ENCODE measurements at places on chromosomes 6 and 20.
A peak's percentile ranks its signal among the peaks of the same experiment; 100 is the strongest.

- no peak for DNase-seq
These were observed 105.6 kb downstream of the PREX1 start for GRCh38 chr20:48722002-48722731.

GRCh38 chr6:84979541-84979940 lies 215.1 kb upstream of the TBX18 start:
- DNase-seq, result peak; percentile 35

DNA sequence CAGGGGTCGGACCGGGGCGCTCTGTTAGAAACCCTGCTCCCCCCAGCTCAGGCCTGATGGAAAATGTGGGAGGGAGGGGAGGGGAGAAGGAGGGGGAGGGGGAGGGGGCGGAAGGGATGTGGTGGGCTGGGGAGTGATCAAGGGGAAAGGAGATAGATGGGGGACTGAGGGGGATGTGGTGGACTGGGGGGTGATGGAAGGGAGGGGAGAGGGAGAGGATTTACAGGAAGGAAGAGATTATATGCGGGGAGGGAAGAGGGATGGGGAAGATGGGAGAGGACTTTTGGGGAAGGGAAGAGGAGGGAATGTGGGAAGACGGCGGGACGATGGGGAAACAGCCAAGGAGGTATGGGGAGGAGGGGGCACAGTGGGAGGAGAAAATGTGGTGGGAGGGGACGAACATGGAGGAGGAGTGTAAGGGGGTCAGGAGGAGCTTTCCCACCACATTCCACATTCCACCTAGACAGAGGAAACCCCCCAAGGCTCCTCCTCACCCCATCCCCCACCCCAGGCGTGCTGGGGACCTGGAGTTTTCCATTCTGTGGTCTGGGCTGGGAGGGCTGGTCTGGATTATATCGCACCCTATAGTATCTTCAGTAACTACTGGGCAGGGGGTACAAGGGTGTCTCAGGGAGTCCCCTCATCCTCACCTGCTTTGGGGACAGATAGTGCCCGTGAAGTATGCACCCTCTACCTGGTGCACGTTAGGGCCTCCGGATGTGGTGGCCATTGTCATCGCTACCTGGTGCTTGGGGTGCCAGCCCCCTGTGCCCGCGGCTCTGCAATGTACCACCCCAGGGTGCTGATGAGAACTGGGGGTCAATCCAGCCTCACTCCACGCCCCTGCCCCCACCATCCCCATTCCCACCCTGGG lies 578 bp upstream of the PTGIS start:
- peak; percentile 21 for DNase-seq

GRCh38 chr6:108914235-108915022 lies 66.2 kb downstream of the ARMC2 start:
- DNase-seq, result no peak

DNA sequence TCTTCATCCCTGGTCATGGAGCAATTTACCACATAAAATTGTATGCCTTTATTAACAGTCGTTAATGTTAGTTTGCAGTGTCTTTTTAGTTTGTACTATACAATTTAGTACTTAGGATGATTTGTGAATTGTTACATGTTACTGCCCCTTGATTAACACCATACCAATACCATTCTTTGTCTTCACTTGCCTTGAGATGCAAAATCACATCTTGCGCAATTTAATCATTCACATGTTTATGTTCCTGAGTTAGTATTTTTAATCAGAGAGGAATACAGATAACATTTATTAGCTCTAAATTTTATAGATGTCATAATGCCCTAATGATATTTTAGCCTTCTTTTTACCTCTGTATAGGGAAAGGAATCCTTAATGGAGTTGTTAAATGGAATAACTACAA lies 114.1 kb downstream of the SCAF8 start:
- DNase-seq, result no peak

- peak; percentile 4 for DNase-seq
These were observed 54.9 kb upstream of the AIG1 start for GRCh38 chr6:143005816-143006215.

- DNase-seq, result peak; percentile 65
These were observed 19.7 kb downstream of the HLA-DOB start for GRCh38 chr6:32796848-32797776.

DNA sequence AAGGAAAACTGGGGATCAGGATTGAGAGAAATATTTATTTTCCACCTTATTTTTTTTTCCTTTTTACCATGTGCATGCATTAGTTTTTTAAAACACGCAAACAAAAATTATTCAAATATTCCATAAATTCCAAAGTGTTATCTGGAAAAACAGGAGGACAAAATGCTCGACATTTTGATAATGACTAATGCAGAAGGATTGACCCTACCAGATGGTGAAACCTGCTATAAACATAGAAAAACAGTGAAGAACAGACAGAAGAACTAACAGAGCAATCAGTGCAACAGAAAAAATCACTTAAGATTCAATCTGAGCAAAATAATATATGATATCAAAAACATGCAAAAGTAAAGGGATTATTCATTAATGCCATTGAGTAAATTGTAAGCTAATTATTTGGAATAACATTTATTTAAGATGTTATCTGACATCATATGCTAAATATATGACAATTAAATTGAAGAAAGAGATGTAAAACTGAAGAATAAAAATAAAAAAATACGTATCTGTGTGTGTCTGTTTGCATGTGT lies 218.4 kb downstream of the LMBRD1 start:
- DNase-seq, result peak; percentile 26

DNA sequence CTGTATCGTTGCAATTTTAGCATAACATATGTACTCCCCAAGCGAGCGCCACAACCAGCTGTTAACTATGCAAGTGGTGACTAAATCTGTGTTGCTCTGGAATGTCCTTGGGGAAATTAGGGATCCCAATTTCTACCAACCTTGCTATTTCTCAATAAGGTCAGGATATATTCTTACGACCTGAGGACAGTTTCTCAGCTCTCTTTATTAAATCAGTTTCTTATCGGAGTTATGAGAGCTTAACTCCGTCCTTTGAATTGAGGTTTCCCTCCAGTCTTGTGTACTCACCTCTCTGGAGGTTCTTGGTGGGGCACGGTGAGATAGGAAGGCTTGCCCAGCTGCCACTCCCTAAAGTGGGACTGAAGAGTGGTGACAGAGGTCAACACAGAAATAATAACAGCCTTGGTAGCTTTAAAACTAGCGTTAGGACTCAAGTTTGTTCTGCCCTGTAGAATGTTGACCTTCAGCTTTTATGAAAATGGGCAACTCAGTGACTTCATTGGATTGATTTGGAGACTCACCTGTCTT lies 694 bp downstream of the MRPS18B start:
- peak; percentile 11 for DNase-seq

GRCh38 chr6:23754197-23754596 lies 371.8 kb upstream of the NRSN1 start:
- DNase-seq, result peak; percentile 2

GRCh38 chr20:1381753-1382591 lies 10.9 kb downstream of the FKBP1A start:
- DNase-seq, result no peak

GRCh38 chr20:23612396-23612795 lies 6.7 kb upstream of the CST9 start:
- DNase-seq, result no peak

- DNase-seq, result no peak
These were observed 31.3 kb upstream of the AAR2 start for GRCh38 chr20:36205026-36205425.

DNA sequence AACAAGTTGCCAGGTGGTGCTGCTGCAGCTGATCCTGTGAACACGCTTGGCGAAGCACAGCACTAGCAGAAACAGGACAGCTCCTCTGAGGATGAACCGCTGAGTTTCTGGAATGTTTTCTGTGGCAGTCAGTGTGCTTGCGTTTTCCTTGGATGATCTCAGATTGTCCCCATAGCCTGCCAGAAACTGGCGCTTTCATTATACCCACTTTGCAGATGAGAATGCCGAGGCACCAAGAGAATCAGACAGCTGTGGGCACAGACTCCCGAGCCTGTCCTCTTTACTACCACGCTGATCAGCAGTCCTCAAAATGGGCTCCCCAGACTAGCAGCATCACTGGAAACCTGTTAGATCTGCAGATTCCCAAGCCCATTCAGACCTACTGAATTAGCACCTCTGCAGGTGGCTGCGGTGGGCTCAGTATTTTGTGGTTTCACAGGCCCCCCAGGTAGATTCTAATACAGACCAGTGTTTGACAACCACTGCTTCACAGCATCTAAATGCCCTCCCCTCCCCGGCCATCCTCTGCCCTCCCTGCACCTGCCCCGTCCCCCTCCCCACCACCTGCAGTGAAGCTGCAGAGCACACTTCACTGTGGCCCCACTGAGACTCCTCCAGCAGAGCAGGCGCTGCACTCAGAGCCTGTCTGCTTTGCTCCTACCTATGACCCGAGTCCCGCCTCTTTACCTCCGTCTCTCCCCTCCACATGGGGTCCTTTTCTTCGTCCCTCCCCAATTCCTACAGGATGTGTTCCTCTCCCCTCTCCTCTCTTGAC lies 29.6 kb downstream of the SPATA2 start:
- no peak for DNase-seq

- DNase-seq, result no peak
These were observed 1.0 kb downstream of the CLIC5 start for GRCh38 chr6:46014511-46015118.

DNA sequence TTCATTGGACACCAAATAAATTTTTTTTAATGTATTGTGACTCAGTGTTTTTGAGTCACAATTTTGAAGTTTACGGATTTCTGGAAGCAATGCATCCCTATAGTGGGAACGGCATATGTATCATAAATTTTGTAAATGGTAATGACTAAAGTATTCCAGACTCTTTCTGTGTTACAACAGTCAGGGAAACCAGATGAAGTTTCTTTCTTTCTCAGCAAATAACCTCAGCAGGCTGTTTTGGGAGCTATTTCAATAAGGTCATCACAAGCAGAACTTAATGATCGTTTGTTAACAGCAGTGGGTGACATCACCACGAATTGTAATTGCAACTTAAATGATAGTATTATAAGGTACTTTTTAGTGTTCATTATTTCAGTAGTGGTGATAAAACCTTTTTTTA lies 52.0 kb downstream of the HIVEP1 start:
- DNase-seq, result peak; percentile 77

DNA sequence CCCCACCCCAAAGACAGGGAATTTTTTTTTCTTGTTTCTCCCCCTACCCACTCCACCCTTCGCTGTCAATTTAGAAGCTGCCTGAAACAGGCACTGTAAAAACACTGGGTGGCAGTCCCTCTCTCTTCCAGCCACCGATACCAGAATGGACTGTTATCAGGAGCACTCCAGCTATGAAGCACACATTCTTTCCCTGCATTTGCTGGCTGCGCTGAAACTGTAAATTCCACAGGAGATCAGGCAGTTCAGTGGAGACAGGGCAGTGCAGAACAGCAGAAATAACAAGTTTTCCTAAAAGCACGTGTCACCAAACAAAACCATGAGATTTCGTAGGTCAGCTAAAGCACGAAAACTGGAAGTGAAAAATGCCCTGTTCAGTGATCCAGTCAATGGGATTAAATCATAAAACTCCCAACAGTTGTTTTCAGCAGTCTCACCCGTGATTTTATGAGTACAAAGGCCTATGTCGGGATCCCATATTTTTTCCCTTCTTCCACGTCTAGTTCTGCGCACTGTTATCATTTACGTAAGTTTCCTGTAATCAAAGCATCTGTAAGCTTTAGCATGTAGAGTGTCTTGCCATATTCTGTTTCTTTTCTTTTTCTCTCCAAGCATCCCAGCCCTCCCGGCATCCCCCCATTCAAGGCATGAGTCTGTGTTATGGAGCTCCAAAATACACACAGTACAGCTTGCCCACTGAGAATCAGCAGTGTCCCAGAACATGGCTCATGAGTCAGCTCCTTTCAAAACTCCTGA lies 359.9 kb upstream of the EPHA7 start:
- DNase-seq, result peak; percentile 45

DNA sequence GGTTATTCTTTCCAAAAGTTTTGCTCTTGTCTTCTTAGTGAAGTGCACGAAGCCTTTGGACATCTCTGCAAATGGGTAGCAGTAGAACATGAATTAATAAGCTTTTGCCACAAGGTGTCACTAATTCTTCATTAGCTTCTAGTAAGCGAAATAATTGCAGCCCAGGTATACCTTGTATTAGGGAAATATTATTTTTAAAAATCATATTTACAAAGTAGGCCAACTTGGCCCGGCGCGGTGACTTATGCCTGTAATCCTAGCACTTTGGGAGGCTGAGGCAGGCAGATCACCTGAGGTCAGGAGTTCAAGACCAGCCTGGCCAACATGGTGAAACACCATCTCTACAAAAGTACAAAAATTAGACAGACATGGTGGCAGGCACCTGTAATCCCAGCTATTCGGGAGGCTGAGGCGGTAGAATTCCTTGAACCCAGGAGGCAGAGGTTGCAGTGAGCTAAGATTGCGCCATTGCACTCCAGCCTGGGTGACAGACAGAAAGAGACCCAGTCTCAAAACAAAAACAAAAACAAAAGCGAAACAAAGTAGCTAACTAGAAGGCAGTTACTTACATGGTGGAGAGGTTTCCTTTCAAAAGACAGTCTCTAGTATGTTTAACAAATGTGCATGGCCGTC lies 8.8 kb upstream of the RSPH3 start:
- DNase-seq, result peak; percentile 28

DNA sequence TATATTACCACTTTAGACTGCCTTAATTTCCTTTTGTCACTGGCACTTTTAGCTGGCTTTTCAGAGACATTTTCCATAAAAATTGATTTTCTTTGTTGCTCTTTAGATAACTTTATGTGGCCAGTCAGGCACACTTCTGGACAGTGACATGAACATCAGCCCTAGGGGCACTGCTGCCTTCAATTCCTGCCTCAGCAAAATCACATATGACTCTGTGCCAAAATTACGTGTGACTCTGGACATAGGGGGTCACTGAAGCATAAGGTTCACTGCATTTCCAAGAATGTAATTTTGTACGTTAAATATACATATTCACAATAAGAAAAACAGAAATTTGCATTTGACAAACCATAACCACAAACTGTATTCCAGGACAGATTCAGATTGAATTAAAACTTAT lies 66.5 kb downstream of the ESF1 start:
- no peak for DNase-seq

- DNase-seq, result peak; percentile 83
These were observed 3.5 kb downstream of the FOXS1 start for GRCh38 chr20:31841928-31842327.

- DNase-seq, result no peak
These were observed 108.4 kb downstream of the HUS1B start for GRCh38 chr6:548517-548916.

- DNase-seq, result peak; percentile 79
These were observed 65.7 kb upstream of the BACH2 start for GRCh38 chr6:90362318-90362717.

DNA sequence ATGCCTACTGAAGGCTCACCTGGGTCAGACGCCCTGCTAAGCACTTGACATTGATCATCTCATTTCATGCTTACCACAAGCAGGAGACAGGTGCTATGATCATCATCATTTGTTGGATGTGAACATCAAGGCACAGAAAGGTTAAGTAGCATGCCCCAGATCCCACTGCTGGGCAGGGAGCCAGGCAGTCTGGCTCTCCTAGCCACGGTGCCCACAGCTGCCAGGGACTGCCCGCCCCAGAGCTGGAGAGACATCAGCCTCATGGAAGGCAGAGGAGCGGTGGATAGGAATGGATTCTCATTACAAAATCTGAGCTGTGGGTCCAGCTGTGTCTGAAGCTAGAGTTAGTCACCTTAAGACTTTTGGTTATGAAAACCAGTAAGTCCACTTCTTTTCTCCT lies 3.6 kb downstream of the SULF2 start:
- no peak for DNase-seq
